ENCODE measurements at places on chromosomes 3 and 15. TPM values are rescaled to one million over a fixed set of nuclear protein-coding genes. Genes with fewer than 3 reads are reported as not detected.

Gene PATL2
- 2.8 TPM for total RNA-seq

Gene RFT1
- total RNA-seq: 8.8 TPM

Gene IL5RA
- 0.23 TPM for total RNA-seq

Gene PTX3
- total RNA-seq: 1.2 TPM

Gene GOLGA6D
- 0.09 TPM for total RNA-seq

Gene PLXNA1
- 25.9 TPM for total RNA-seq

Gene XCR1
- total RNA-seq: not detected

GRCh38 chr3:65291448-65292125, 603.8 kb upstream of the ADAMTS9 start:
- no peaks in the 10 kb centered on the region for H3K36me3 ChIP-seq
- no peaks in the 10 kb centered on the region for H3K27me3 ChIP-seq
- H3K27ac ChIP-seq: no peak overlapping the region

GRCh38 chr3:32996755-32997091, 45.3 kb downstream of the CCR4 start:
- H3K27me3 ChIP-seq: no peaks in the 10 kb centered on the region
- no peak for DNase-seq
- no peaks in the 10 kb centered on the region for H3K36me3 ChIP-seq
- no peak overlapping the region for H3K27ac ChIP-seq

DNA sequence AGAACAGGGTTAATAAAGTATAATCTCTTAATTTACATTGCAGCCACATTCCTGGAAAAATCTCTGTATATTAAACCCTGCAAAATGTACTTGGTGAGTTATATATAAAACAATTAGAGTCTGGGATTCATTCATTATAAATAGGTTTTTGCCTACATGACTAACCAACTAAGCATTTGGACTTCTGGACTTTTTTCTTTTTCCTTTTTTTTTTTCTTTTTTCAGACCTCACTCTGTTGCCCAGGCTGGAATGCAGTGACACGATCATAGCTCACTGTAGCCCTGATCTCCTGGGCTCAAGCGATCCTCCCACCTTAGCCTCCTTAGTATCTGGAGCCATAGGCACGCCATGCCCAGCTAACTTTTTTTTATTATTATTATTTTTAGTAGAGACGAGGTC, 4.5 kb downstream of the DNAJC13 start:
- no peak overlapping the region for H3K27ac ChIP-seq
- no peak overlapping the region for H3K4me3 ChIP-seq
- H3K36me3 ChIP-seq: no peaks in the 10 kb centered on the region
- no peaks in the 10 kb centered on the region for H3K27me3 ChIP-seq

- peak; percentile 92 for DNase-seq
- no peaks in the 10 kb centered on the region for H3K36me3 ChIP-seq
- H3K4me3 ChIP-seq: no peak overlapping the region
- H3K27me3 ChIP-seq: no peaks in the 10 kb centered on the region
These were observed 4.3 kb upstream of the MYL3 start for GRCh38 chr3:46867550-46867898.

- no peak overlapping the region for H3K27ac ChIP-seq
- no peak overlapping the region for H3K4me3 ChIP-seq
- no peaks in the 10 kb centered on the region for H3K4me1 ChIP-seq
- no peaks in the 10 kb centered on the region for H3K27me3 ChIP-seq
- no peak for DNase-seq
These were observed 74.7 kb upstream of the C3orf80 start for GRCh38 chr3:160150525-160150924.

DNA sequence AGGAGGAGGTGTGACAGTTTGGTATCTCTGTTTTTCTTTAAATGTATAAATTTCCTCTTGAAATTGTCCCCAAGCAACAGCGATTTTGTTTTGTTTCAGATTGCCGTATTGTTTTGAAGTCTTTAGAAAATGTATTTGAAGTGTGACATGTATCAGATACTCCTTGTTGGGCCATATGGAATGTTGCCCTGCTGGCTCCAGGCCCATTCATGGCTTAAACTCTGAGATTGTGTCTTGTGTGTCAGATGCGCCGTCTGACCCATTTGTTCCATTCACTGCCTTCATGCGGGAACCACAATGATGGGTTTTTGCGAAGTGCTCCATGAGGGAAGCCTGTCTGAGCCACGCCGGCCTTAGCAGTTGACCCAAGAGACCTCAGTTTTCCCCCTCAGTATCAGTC, 75.2 kb upstream of the ADAMTSL3 start:
- no peak for DNase-seq
- H3K27ac ChIP-seq: no peak overlapping the region
- no peak overlapping the region for H3K4me3 ChIP-seq

Measured in heart right ventricle (tissue), 16 donors.